SK-N-SH (cell line): ENCODE measurements at places on chromosomes 7 and 10. TPM values are rescaled to one million over a fixed set of nuclear protein-coding genes. Genes with fewer than 3 reads are reported as not detected.
A peak's percentile ranks its signal among the peaks of the same experiment; 100 is the strongest.

SYT15 gene
- 0.07 and 0.11 TPM in 2 replicates for polyA plus RNA-seq

HMX2 gene
- not detected in 2 replicates for polyA plus RNA-seq

NODAL gene
- not detected in 2 replicates for polyA plus RNA-seq

GRCh38 chr10:44279426-44280126, 105.3 kb downstream of the CXCL12 start:
- no peaks in the 10 kb centered on the region for H3K36me3 ChIP-seq
- DNase-seq = no peak
- H3K4me3 ChIP-seq = no peak overlapping the region
- peak overlapping the region; percentile 40 for H3K27ac ChIP-seq
- no peaks in the 10 kb centered on the region for H3K27me3 ChIP-seq
- peaks cover 37% of the 10 kb centered on the region for H3K4me1 ChIP-seq

GRCh38 chr10:49382226-49382625, 13.7 kb downstream of the DRGX start:
- H3K27me3 ChIP-seq = no peaks in the 10 kb centered on the region; the same call in 1 of the 2 replicates
- H3K4me1 ChIP-seq = no peaks in the 10 kb centered on the region; the same call in 1 of the 2 replicates
- no peak for DNase-seq
- H3K27ac ChIP-seq = no peak overlapping the region

DNA sequence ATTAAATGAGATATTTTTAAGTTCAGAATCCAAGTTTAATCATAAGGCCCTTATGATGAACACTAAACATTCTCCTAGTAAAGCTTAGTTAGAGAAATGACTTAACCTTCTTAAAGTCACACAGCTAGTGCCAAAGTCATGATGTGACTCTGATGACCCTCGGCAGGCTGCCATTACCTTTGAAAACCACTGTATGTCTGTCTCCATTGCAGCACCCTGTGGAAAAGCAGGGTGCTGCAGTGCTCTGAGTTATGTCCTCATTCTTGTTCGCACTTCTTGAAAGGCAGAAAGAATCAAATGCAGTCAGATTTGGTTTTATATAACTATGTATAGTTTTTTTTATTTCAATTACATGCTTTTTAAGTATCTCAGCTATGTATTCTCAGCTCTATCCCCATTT, 105.0 kb downstream of the PHTF2 start:
- no peak overlapping the region for H3K4me3 ChIP-seq
- no peaks in the 10 kb centered on the region for H3K27me3 ChIP-seq
- DNase-seq = peak; percentile 15

DNA sequence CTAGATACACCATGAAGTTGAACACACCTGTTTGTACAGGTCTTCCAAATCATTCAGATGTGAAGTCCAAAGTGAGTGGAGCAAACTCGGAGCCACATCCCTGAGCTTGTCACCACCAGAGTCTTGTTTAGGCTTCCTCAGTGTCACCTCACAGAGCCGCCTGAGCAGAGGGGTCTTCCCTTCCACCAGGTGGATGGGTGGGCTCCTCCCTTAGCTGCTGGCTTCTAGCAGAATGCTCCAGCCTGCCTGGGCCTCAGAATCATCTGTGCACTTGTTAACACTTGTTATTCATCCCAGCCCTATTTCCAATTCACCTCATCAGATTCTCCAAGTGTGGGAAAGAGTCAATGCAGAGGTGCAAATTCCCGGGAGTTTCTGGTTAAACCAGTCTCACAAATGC, 32.5 kb downstream of the C10orf71 start:
- no peaks in the 10 kb centered on the region for H3K27me3 ChIP-seq
- H3K36me3 ChIP-seq = no peaks in the 10 kb centered on the region
- DNase-seq = no peak
- H3K4me1 ChIP-seq = no peaks in the 10 kb centered on the region

- no peaks in the 10 kb centered on the region for H3K27me3 ChIP-seq
- no peak overlapping the region for H3K27ac ChIP-seq
- no peaks in the 10 kb centered on the region for H3K4me1 ChIP-seq
Observed at GRCh38 chr7:85851571-85852193, 664.8 kb upstream of the SEMA3D start.
